ENCODE measurements at places on chromosomes 7 and 10.

- DNase-seq, result no peak
Measured at GRCh38 chr10:97718178-97718577, 4.6 kb downstream of the MARVELD1 start.

DNA sequence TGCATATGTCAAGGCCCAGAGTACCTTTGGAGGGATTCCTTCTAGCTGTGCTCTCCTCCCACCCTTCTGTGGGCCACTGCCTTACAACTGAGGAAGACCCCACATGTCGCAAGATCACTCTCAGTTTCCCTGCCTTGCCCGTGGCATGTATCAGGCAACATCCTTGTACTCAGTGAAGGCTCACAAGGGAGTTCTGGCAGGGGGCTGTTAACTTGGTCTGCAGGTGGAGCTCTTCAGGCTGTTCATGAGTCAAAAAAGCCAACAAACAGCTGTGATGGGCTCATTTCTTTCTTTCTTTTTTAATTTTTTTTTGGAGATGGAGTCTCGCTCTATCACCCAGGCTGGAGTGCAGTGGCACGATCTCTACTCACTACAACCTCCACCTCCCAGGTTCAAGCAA is 513.0 kb upstream of the ANKRD30A start:
- no peak for DNase-seq

GRCh38 chr7:116588641-116589594 is 64.1 kb downstream of the CAV1 start:
- no peak for DNase-seq

DNA sequence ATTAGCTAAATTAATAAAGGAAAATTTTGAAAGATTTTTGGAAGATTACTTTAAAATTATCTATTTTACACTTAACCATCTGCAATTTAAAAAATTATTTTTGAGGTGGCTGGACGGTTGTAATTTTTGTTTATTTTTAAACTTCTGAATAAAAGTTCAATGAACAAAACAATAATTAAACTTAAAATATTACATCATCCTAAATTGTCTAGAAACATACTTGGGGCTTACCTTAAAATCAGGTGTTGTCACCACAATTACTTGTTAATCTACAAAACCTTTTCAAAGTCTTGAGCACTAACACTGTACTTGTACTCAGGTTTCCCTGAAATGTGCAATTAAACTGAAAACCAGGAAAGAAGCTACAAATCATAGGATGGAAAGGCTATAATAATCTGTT is 328.3 kb downstream of the NXPH1 start:
- no peak for DNase-seq

- no peak for DNase-seq
Measured at GRCh38 chr7:88922944-88923343, 127.4 kb upstream of the TEX47 start.

Data from bone marrow (tissue), 2 donors.